ENCODE measurements at places on chromosomes 5 and 9.

DNA sequence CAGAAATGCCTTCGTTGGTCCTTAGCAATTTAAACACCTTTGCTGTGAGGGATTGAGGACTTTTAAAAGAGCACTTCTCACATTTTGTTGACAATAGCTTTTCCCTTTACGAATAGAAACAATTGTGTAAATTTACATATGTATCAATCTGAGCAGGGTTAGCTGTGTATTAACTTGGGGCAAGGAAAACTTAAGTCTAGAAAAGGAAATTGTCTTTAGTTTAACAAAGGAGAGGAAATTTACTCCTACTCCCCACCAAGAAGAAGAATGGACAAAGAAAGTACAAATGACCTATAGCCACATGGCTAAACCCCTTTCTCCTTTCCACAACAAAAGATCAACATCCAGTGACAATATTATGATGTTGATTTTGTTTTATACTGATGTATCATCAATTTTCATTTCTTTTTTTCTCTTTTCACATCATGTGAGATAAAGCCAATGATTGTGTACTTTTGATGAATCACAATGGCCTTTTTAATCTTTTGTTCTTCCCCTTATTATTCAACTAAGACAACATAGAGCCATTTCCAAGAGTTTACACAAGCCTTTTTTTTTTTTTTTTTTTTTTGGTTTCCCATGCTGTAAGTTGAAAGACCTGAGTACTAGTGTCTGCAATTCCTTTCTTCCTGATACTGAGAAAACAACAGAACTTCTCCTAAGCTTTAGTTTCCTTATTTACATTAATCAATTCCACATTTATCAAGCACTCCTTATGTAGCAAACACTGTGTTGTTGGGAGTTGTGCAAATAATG is 19.0 kb downstream of the FOXB2 start:
- DNase-seq, result no peak

GRCh38 chr5:124537107-124537506 is 209.3 kb downstream of the ZNF608 start:
- no peak for DNase-seq

- DNase-seq, result no peak
Observed at GRCh38 chr9:98943682-98944056, at the start of gene COL15A1. TSS of gene COL15A1 (plus strand) at chr9:98943907. CDS start at chr9:98944062, 155 bp downstream.

- no peak for DNase-seq
Observed at GRCh38 chr9:128399861-128400260, 20.8 kb upstream of the CERCAM start.

DNA sequence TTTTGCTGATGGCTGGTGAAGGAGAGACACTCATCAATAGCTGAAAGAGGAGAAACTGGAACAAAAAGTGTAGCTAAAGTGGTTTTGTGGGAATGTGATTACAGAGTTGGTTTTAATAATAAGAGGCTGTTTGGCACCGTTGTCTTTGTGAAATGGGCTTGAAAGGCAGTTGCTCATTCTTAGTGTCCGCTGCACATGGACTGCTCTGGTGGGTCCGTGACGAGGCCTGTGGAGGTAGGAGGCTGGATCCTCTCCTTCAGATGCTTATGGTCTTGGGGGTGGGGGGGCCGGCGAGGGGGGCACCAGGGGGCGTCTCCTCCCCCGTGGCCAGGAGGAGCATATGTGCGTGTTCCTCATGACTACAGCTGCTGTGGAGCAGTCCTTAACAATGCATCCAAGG is 29.8 kb downstream of the FUBP3 start:
- no peak for DNase-seq

All from NCI-H187 (cell line).